Stimulated activated CD8-positive, alpha-beta memory T cell treated with anti-CD3 and anti-CD28 coated beads, Interleukin-4, amount 100 ng/mL, for 1 hour (primary cell): ENCODE measurements at places on chromosomes 3 and 15.

- DNase-seq: no peak
These were observed 133.6 kb downstream of the TIGIT start for GRCh38 chr3:114427285-114428043.

DNA sequence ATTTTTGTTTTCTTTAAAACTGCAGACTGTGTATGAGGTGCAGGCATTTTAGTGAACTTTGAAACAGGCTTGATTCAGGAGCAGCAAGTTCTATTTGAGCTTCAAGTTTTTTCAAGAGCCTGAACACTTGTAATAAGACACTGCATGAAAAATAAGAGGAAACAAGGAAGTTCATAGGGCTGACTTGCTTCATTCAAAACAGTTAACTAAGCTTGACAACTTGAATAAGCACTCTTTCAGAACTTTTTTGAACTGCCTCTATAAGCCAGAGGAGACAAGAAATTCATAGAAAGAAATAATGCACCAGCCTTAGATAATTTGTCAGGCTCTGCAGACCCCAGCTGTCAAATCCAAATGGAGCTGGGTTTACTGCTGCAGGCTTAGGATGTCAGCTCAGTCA is 130.2 kb downstream of the SSR3 start:
- no peak for DNase-seq

GRCh38 chr3:64082961-64083541 is 59.8 kb upstream of the PSMD6 start:
- no peak for DNase-seq

GRCh38 chr3:64218746-64219145 is 6.5 kb downstream of the PRICKLE2 start:
- DNase-seq: no peak

GRCh38 chr3:12287727-12288181 is 1.1 kb upstream of the PPARG start:
- no peak for DNase-seq

- no peak for DNase-seq
These were observed 314.4 kb downstream of the SHQ1 start for GRCh38 chr3:72533591-72534473.

DNA sequence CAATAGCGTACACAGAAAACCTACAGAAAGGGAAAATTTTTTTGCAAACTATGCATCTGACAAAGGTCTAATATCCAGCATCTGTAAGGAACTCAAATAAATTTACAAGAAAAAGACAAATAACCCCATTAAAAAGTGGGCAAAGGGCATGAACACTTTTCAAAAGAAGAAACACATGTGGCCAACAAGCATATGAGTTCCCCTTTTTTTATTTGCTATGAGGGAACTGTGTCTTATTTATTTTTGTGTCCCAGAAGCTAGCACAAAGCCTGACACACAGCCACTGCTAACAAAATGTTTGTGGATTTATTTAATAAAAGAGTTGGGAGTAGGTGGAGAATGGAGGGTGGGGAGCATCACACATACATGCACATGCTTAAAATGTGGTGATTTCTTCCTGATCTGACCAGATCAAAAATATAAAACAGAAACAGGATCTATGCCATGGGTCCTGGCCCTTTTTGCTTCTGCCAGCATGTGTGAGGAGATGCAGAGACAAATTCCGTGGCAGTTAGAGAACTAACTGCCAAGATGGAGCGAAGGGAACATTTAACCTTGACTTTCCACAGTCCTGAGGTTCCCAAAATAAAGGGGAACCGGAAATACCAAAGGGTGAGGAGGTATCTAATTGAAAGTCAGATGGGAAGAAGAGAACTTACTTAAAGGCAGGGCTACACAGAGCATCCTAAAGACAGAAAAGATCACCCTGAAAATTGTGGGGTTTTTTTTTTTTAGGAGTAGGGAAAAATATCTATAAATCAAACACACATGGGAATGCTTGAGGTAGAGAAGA is at the start of gene TMEM202:
TMEM202 (plus strand) TSS at position 510 of the 793 bp plus-strand sequence; CDS start at position 532, 22 bp downstream.
- DNase-seq: no peak

DNA sequence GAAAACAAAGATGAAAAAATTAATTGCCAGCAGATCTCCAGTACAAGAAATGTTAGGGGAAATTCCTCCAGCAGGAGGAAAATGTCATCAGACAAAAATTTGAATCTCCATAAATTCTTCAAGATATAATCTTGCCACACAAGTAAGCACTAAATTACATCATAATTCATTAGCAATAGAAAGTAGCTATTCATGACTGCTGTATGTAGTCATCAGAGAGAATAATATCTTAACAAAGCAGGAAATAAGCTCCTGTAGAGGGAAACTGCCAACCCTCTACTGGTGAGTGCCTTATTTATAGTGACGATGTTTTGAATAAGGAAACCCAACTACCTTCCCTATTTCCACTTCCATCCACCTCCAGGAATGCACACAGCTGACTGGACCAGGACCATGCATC is 15.8 kb upstream of the SLC27A2 start:
- DNase-seq: no peak
